ENCODE measurements at places on chromosomes 13 and 19. TPM values are rescaled to one million over a fixed set of nuclear protein-coding genes. Genes with fewer than 3 reads are reported as not detected.

Gene FUT1
- 4.3 TPM for total RNA-seq

Gene AKAP11
- total RNA-seq, result 35.2 TPM

Gene RNF225
- total RNA-seq, result 0.25 TPM

Gene CGB3
- not detected for total RNA-seq

Gene CFD
- total RNA-seq, result 35.1 TPM

Gene CYP2A6
- not detected for total RNA-seq

Gene RNASEH2A
- 7.9 TPM for total RNA-seq

Gene SYNGR4
- total RNA-seq, result not detected

Gene URAD
- total RNA-seq, result not detected

Gene GJB2
- 5.0 TPM for total RNA-seq

Gene OR7C1
- 0.19 TPM for total RNA-seq

Gene LSR
- 87.2 TPM for total RNA-seq

Gene ZNF569
- 6.9 TPM for total RNA-seq

Gene RDH8
- total RNA-seq, result not detected

Gene C1QTNF9
- 0.25 TPM for total RNA-seq

Gene GGN
- 1.6 TPM for total RNA-seq

Gene FFAR1
- not detected for total RNA-seq

Gene CEACAM20
- not detected for total RNA-seq

Gene ELSPBP1
- not detected for total RNA-seq
